ENCODE measurements at places on chromosomes 2 and 18.
A peak's percentile ranks its signal among the peaks of the same experiment; 100 is the strongest.

GRCh38 chr18:74714791-74715190, 117.1 kb downstream of the ZNF407 start:
- DNase-seq: no peak

DNA sequence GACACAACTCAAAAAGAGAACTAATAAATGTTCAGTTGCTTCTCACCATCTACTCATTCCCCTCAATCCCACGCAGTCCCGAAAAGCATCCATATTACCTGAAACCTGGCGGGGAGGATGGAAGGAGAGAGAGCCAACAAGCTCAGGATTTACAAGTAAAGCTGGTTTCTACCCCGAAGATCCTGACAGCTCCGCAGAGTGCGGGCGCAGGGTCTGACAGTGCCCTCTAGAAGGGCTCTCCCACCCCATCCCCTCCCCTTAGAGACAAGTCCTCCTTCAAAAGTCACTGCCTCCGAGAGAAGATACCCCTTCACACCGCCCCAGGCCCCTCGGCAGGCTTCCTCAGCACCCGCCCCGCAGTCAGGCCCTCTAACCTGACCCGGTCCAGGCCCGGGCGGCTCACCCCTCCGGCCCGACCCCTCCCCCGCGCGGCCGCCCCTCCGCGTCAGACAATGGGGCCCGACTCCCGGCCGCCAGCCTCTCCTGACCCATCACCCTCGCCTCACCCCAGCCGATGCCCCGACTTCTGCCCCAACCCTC, 550 bp downstream of the RAB1A start:
- DNase-seq: peak; percentile 34

DNA sequence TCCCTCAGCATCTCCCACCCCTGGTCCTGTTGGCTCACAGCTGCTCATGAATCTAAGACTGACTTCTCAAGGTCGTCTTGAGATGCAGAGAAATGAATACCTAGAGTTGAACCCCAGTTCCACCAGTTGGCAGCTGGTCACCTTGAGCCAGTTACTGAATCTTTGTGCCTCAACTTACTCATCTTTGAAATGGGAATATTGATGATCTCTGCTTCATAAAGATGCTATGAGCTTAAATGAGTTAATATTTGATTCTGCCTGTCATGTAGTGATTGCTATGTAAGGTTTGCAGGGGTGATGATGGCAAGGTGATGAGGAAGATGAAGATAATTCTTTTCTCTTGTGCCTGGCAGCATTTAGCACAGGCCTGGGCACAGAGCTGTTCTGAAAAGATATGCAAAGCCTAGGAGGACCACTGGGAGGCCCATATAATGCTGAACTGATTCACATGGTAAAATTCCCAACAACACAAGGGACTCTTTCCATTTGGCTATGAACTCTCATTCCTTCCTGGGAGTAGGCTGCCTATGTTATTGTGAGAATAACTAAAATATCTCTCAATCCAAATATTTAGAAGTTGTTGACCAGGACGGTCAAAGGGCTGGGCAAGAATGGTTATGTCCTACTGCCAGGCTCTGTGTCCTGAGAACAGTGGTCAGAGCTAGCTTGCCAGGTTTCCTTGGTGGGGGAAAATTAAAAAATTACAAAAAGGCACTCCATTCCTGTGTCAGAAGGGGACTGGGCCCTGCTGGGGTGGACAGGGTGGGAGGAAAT, 70.9 kb downstream of the APOB start:
- no peak for DNase-seq

DNA sequence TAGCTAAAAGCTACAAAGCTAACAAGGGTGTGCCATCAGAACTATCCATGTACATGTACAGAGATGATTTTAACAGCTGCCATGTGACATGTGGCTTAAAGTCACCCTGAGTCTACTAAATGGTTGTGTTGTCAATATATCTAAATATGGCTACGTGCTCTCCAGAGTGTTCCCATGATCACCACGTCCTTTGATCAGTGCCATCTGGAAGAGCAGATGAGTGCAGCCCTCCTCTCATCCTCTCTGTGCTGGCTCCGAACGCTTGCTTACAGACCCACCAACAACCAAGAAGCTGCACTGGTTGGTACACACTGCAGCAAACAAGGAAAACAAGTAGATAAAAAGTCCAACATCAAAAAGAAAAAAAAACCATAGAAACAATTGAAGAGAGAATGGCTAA, 88.6 kb upstream of the NARS1 start:
- no peak for DNase-seq

DNA sequence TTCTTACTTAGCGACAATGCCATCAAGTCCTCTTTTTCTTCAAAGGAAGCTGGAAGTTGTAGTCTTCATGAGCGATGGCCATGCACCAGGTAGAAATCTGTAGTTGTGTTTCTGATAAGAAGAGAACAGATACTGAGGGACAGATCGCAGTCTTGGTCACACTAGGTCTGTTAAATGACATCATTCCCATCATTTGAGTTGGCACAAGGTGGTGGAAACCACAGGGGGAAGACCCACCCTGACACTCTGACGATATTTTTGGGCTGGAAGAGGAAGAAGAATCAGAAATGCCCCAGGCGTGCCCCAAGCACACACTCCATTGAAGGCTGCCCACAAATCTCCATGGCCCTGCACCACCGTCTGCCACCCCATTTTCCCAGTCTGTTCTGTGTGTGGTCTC, 89.0 kb upstream of the BOD1L2 start:
- DNase-seq: no peak

GRCh38 chr2:49129034-49129433, 25.3 kb downstream of the FSHR start:
- DNase-seq: no peak

DNA sequence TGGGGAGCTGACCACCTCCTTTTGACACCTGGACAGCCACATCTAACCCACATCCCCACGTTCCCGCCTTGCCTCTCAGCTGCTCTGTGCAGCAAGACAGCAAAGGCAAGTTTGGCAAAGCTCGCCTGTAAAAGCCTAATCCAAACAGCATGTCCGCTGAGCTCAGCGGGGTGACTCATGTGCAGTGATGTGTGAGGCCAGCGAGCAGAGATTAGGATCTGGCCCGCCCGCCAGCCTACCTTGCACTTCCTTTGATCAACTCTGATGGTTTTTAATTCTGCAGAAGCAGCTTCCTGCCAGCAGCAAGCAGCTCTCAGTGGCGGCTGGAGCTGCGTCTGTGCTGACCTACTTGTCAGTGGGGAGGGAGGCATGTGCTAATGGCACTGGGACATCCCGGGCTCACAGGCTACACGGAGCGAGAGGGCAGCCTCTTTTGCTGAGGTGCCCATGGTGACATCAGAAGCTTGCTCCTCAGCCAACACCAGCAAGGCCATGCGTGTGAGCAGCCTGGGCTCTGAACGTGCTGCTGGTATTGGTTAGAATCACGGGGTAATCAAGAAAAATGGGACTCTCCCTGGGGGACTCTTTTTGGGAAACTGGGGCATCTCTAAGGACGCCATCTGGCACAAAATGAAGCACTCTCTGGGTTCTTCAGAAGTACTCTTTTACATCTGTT, 36.0 kb upstream of the EML4 start:
- peak; percentile 74 for DNase-seq

DNA sequence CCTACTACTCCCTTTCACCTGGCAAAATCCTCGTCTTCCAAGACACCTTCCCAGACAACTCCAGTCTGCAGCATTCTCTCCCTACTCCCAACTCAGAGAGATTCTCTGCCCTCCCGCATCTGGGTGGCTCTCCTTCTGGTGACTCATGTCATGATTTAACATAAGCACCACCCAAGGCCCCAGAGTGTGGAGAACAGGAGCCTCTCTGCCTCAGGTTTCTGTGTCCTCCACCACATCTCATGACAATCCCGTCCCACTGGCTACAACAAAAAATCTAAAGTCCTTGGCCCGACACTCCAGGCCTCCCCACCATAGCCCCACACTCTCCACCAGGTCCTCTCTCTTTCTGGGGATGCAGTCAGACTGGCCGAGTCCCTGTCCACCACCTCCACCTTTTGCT, 197.1 kb downstream of the BCL11A start:
- DNase-seq: no peak

GRCh38 chr2:102061962-102062795, 70.4 kb downstream of the IL1R2 start:
- DNase-seq: no peak

- no peak for DNase-seq
Observed at GRCh38 chr2:73823916-73824523, 4.7 kb upstream of the STAMBP start.

- DNase-seq: no peak
Observed at GRCh38 chr2:241902357-241902991, 32.9 kb downstream of the RTP5 start.

GRCh38 chr2:17166506-17166905, 351.7 kb downstream of the RAD51AP2 start:
- DNase-seq: no peak

DNA sequence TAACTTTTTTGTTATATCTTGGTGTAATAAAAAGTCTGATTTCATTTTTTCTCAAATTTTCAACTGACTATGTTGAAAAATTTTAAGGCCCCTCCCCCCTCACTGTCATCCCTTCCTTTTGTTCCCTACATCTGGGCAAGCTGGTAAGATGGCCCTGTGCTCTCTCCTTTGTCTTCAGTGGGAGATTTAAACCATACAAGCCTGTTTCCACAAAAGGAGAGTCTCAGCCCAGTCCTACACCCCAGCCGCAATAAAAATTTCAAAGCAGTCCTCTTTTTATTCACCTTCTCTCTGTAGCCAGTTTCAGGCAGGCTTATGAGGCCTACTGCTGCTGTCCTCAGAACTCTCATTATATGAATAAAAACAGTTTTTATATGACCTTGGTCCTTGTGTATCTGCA, 630.5 kb downstream of the CBLN2 start:
- DNase-seq: no peak

GRCh38 chr2:201157694-201158093, 25.2 kb upstream of the CASP10 start:
- no peak for DNase-seq

- no peak for DNase-seq
Observed at GRCh38 chr2:85936421-85937068, 47.8 kb upstream of the ST3GAL5 start.

- DNase-seq: no peak
Observed at GRCh38 chr18:63245600-63245999, 74.0 kb downstream of the BCL2 start.

DNA sequence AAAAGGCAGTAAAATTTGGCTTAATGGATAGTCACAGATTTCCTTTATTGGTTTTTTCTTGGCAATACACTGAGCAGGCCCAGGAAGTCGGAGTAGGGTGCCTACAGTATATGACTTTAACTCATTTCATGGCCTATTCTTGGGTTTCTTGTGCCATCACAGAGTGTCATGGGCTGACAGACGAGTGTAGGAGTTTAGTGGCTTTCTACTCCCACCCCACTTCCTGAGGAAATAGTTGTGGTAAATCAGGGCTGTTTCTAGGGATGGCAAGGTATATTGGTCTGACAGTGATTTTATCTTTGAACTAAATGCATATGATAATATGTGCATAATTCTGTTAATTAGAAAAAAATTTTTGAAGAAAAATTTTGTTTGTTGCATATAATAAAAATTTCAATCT, 100.1 kb downstream of the PLCL1 start:
- peak; percentile 21 for DNase-seq

- no peak for DNase-seq
Observed at GRCh38 chr18:6239716-6240115, 175.0 kb downstream of the L3MBTL4 start.

GRCh38 chr18:78160961-78161656, 818.5 kb upstream of the SALL3 start:
- DNase-seq: no peak

DNA sequence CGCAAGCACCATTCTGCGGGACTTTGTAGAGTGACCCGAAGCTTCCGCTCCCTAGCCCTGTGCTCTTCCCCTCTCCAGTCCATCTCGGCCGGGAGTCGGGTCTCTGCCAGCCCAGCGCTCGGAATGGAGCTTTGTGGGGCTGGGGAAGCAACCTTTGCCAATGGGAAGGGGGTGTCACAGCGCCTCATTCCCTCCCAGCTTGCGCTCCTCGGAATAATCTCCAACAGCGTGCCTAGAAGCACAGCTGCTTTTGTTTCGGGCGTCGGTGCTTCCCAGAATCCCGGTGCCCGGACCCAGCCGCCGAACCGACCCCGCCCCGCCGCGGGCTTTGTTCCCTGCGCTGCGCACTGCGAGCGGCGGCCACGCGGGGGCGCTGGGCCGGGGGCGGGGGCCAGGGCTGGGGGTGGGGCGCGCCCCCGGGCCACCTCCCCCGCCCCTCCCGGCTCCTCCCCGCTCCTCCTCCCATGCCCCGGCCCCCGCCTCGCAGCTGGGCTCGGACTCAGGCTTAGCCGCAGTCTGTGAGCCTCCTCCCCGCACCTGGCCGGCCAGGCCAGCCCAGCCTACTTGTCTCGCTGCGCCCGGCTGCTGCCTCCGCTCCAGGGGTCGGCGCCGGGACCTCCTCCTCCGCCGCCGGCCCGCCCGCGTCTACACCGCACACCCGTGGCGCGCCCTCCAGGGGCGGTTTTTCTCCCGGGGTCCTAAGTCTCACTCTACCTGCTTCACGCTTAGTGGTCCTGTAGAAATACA, 77.7 kb upstream of the SMAD2 start:
- DNase-seq: peak; percentile 40

- DNase-seq: no peak
Observed at GRCh38 chr2:190980630-190981209, 33.3 kb downstream of the STAT1 start.

DNA sequence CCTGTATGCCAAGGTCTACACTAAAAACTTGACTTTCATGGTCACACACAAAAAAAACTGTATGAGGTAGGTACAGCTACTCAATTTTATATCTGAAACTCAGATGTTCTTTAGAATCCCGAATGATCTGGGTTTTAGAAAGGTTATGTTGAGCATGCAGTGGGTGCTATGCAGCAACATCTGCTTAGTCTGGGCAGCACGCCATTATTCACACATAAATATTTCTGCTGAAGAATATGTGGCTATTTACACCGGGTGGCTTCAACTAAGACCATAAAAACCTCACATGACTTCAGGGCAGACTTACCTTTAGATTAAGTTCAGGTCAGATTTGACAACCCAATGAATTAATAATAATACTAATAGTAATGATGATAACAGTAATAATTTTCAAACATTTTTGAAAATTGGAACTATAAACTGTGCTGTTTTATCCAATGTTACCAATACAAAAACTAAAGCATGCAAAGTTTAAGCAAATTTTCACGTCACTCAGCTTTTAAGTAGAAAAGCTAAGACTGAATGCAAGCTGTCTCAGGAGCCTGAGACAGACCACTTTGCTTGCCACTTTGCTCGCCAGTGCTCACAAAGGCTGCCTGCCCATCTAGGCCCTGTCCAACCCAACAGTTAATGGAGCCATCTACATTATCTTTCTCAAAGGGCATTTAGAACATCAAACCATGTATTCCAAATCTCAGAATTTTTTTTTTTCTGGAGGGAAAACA, 292.0 kb downstream of the CNTNAP5 start:
- no peak for DNase-seq

- no peak for DNase-seq
Observed at GRCh38 chr2:195356026-195356425, 301.0 kb upstream of the SLC39A10 start.

GRCh38 chr18:5311301-5311989, 15.9 kb upstream of the ZBTB14 start:
- no peak for DNase-seq

- no peak for DNase-seq
Observed at GRCh38 chr18:56977309-56977708, 169.6 kb upstream of the BOD1L2 start.

- DNase-seq: no peak
Observed at GRCh38 chr2:111622859-111623258, 261.1 kb downstream of the ANAPC1 start.

GRCh38 chr2:203583084-203583695, 48.1 kb upstream of the RAPH1 start:
- no peak for DNase-seq

GRCh38 chr2:157793053-157793612, 83.0 kb downstream of the ACVR1 start:
- no peak for DNase-seq

Measured in activated naive CD4-positive, alpha-beta T cell treated with anti-CD3 and anti-CD28 coated beads, Interleukin-2, amount 50 U/mL, for 16 hours (primary cell).